Upper lobe of left lung (tissue), 6 donors: ENCODE measurements at places on chromosomes 11 and 22. TPM values are rescaled to one million over a fixed set of nuclear protein-coding genes. Genes with fewer than 3 reads are reported as not detected.

The RCE1 gene
- total RNA-seq: 25.9 TPM

GRCh38 chr11:115500547-115501501, 3.4 kb downstream of the CADM1 start:
- H3K27ac ChIP-seq: peak overlapping the region; percentile 5
- no peak for DNase-seq
- peak overlapping the region; percentile 76 for H3K4me3 ChIP-seq
- peaks cover 11% of the 10 kb centered on the region for H3K4me1 ChIP-seq
- no peaks in the 10 kb centered on the region for H3K27me3 ChIP-seq
- H3K36me3 ChIP-seq: no peaks in the 10 kb centered on the region

The SHISAL1 gene
- total RNA-seq: 0.11 TPM

DNA sequence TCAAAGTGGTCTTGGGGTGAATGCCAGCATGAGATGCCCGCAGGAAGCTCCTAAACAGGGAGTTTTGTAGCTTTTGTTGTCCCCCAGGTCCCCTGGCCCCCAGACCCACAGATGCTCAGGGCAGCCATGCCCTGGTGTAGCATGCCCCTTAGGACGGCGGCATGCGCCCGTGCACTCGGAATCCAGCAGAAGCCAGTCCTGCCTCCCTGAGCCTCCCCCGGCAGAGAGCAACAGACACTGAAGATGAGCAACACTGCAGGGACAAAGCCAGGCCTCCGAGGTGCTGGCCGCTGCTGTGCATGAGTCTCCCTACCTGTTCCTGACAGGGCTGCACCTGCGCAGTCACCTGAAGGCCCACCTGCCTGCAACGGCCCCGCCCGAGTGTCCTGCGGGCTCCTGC, 59.1 kb downstream of the TRMU start:
- no peak overlapping the region for H3K4me3 ChIP-seq
- no peak for DNase-seq
- H3K27me3 ChIP-seq: no peaks in the 10 kb centered on the region
- no peak overlapping the region for H3K27ac ChIP-seq

GRCh38 chr11:117020869-117021564, 77.2 kb downstream of the SIK3 start:
- H3K4me3 ChIP-seq: no peak overlapping the region
- no peaks in the 10 kb centered on the region for H3K27me3 ChIP-seq
- H3K36me3 ChIP-seq: no peaks in the 10 kb centered on the region
- H3K27ac ChIP-seq: no peak overlapping the region
- DNase-seq: no peak
- peaks cover 27% of the 10 kb centered on the region for H3K4me1 ChIP-seq

DNA sequence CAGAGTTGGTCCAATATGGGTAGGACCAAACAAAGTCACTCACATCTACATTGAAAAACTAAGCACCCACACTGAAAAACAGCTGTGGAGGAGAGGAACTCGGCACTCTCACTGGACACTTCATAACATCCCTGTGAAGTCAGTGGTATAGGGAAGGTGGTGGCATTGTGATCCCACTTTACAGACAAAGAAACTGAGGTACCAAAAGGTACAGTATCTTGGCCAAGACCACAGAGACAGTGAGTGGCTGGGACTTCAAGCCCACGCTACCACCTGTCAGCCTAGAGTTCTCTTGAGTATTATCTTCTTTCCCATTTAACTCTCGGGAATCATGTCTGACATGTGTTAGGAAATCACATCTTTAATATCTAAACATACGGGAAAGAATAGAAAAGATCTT, 61.9 kb downstream of the SYN3 start:
- no peak overlapping the region for H3K4me3 ChIP-seq
- no peaks in the 10 kb centered on the region for H3K27me3 ChIP-seq
- H3K4me1 ChIP-seq: peaks cover 35% of the 10 kb centered on the region
- no peaks in the 10 kb centered on the region for H3K36me3 ChIP-seq

DNA sequence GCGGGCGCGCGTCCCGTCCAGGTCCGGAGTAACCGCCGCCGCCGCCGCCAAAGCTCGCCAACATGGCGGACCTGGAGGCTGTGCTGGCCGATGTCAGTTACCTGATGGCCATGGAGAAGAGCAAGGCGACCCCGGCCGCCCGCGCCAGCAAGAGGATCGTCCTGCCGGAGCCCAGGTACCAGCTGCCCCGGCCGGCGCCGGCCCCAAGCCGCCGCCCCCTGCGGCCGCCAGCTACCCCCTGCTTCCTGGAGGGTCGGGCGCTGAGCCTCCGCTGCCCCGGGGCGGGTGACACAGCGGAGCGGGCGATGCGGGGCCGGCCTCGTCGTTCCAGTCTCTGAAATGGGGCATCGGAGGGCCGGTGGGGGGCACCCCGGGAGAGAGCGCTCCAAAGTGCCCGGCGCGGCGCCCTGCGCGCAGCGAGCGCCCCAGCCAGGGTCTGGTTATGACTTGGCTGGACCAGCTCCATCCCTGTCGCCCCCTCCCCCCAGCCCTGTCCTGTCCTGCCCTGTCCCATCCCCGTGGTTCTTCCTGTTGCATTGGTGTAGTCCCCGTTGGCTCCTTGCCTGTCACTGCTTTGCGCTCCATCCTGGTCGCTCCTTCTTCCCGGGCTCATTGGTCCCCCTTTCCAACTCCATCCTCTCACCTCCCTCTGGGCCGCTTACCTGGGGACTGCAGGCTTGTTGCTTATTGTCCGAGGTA, 653 bp downstream of the GRK3 start:
- peak overlapping the region; percentile 83 for H3K27ac ChIP-seq
- H3K4me3 ChIP-seq: peak overlapping the region; percentile 91
- DNase-seq: no peak
